ENCODE measurements at places on chromosomes 2 and 18.
A peak's percentile ranks its signal among the peaks of the same experiment; 100 is the strongest.

GRCh38 chr2:206989311-206989710, 50.0 kb downstream of the CPO start:
- peak; percentile 23 for DNase-seq

- DNase-seq: no peak
Measured at GRCh38 chr2:149064365-149064841, 25.9 kb downstream of the LYPD6B start.

- DNase-seq: no peak
Measured at GRCh38 chr18:76351961-76352581, 143.0 kb downstream of the ZNF516 start.

- no peak for DNase-seq
Measured at GRCh38 chr2:98479959-98480524, 35.4 kb downstream of the INPP4A start.

GRCh38 chr2:146135245-146135644, 1615.3 kb upstream of the ZEB2 start:
- no peak for DNase-seq

- DNase-seq: no peak
Measured at GRCh38 chr2:42846932-42847595, 54.7 kb upstream of the HAAO start.

GRCh38 chr2:195657634-195658540, 861 bp downstream of the SLC39A10 start:
- no peak for DNase-seq

- no peak for DNase-seq
Measured at GRCh38 chr18:25817546-25818237, 272.7 kb downstream of the SS18 start.

GRCh38 chr2:6933911-6934310, 16.7 kb downstream of the RNF144A start:
- DNase-seq: no peak

DNA sequence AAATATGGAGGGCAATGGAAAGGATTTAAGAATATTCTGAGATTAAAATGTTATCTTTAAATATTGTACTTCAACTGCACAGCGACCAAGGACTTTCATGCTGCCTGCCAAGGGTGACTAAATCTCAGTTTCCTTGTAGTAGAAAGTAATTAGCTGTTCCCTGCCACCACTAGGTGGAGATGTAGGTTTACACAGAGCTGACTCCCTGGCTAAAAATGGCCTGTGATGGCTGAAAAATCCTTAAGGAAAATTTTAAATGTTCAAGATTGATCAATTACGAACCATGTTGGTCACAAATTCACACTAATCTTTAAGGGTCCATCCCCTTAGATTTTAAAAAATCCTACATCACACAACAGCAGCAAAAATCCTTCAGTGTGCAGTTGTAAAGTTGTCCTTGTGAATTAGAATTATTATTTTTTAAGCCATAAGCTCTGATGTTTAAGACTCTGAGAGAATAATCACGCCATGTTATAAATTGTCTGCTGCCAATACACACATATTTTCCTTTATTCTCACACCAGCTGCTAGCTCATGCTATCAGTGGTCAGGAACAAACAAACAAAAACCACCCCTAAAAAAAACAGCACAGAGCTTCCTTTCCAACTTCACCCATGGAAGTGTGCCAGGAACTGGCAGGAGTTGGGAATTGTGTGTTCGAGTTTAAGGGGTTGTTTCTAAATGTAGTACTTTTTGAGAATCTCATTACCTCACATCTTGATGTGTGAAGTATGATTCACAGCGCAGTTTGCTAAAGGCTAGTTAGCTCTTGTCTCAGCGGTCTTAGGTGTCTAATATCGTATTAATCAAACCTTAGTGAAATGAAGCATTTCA, 399.8 kb downstream of the TMEM182 start:
- peak; percentile 24 for DNase-seq

DNA sequence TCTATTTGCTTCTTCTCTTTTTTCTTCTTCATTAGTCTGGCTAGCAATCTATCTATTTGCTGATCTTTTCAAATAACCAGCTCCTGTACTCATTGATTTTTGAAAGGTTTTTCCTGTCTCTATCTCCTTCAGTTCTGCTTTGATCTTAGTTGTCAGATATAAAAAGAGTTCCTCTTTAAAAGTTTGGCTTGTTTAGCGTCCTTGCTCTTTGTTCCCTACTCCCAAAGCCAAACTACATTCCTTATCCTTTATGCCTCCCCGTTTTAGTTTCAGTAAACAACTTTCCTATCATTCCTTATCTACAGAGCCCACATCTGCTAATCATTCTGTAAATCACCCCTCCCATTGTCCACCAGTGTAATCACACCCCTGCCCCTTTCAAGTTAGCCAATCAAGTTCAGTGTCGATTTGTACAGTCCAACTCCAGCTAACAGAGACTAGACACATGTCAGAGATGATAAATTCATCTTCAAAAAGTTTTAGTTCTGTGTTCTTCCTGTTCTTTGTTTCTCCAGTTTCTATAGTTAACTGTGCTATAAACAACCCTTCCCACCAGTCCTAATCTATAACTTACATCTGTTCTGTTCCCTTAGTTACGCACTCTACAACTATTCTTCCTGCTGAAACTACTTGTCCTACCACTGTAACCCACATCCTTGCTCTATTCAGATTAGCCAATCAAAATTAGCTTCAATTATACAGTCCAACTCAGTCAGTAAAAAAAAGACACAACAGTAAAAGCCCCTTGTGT, 44.4 kb downstream of the TFPI start:
- no peak for DNase-seq

DNA sequence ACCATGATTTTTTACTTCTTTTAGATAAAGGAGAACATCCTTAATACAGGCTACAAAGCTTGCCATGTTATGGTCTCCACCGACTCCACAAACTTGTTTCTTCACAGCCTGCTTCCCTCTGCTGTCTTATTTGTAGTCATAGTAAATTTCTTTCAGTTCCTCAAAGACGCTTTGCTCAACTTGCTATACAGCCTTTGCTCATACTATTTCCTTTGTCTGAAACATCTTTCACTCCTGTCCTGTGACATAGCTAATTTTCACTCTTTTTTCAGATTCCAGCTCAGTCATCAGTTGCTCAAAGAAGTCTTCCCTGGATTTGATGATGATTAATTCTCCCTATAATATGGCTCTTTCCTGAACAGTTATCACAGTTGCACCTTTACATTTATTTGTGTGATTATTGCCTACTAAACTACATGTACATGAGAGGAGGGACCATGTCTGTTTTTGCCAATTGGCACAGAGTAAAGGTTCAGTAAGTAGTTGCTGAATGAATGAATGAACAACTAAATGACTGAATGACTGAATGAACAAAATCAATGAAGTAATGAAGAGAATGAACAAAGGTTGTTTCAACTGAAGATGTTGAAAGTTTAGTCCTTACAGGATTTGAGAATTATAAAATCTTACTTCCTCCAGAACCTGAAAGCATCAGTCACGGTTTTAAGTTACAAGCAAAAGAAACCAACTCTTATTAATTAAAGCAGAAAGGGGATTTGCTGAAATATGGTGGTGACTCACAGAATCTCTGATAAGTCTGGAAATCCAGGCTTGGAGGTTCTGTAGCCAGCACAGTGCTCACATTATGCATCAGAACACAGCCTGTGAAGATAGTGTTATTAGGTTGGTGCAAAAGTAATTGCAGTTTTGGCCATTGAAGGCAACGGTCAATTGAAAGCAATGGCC, 186.4 kb upstream of the FAM98A start:
- DNase-seq: peak; percentile 7

- DNase-seq: no peak
Measured at GRCh38 chr2:18704276-18704675, 114.9 kb upstream of the NT5C1B start.

DNA sequence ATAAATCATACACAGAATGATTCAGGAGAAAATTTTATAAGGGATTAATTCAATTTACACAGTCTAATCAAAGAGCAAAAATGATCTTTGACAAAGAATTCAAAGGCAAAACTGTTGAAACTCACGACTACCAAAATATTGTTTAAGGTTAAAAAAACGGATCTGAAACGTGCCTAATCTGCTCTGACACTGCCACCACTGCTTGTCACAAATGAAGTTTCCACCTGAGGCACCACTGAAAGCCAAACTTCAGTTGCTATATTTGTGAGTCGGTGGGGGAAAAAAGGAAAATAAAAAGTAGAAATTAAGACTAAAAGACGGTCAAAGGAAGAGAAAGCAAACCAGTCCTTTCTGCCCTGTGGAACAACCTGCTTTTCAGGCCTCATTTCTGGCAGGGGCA, 140.6 kb upstream of the DNMT3A start:
- DNase-seq: no peak

DNA sequence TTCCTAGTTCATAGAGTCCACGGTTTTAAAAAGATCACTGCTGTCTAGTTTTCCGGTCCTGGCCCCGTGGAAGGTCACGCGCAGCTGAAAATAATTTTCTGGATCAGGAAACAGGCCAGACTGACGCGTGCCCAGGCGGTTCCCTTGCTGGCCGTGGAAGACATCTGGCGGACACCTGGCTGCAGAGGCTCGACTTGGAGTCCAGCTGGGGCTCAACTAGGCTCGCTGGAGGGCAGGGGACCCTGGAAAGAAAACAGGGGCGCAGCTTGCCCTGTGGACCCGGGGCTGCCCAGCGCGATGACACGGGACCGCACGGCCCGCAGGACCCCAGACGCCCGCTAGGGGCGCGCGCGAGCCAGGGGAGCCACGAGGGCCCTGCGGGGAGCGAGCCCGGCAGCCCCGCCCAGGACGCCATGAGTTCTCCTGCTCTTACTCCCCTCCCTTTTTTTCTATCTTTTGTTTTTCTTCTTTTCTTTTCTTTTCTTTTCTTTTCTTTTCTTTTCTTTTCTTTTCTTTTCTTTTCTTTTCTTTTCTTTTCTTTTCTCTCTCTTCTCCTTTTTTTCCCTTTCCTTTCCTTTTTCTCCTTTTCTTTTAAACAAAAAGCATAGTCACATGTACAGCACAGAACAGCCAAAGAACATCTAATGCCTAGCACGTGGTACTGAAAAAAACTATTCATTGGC, 43.2 kb upstream of the UBE2F start:
- DNase-seq: peak; percentile 90

DNA sequence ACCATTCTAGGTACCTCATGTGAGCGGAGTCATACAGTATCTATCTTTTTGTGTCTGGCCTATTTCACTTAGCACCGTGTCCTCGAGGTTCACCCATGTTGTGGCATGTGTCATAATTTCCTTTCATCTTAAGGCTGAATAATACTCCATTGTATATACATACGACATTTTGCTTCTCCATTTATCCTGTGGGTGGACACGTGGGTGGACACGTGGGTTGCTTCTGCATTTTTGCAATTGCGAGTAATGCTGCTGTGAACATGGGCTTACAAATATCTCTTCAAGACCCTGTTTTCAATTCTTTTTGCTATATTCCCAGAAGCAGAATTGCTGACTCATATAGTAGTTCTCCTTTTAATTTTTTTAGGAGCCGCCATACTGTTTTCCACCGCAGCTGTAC, 243.6 kb upstream of the EPAS1 start:
- DNase-seq: no peak

DNA sequence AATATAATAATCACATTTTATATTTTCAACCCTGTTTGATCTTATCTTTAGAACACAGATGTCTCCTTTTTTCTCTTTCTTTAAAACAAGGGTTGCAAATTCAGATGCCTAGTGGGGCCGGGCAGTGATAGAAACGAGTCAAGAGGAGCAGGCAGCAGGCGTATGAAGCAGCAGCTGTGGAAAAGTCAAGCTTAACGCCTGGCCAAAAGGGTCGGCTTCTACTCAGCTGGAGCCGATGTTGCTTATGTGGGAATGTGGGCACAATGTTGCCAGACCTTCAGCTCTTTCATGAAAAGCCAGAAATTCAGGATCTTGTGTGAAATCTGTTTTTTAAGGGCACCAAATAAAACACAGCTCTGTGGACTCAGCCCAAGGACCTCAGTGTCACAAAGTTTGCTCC, 642.7 kb downstream of the ARHGAP15 start:
- no peak for DNase-seq

DNA sequence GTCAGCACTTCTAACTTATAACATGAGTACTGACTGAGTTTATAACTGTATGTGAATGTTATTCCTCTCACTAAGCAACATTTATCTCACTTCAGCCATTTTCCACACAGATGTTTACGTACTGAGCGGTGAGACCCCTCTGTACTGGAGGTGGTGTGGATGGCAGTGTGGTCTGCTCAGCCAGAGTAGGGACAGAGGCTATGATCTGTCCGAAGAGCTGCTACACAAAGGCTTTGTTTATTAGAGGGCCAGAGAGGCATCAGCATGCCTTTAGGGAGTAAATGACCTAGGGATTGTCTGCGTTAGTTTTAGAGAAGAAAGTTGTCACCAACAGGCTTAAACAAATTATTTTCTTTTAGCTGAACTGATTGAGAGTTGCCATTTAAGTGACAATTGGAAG, 23.2 kb upstream of the TACR1 start:
- DNase-seq: no peak

DNA sequence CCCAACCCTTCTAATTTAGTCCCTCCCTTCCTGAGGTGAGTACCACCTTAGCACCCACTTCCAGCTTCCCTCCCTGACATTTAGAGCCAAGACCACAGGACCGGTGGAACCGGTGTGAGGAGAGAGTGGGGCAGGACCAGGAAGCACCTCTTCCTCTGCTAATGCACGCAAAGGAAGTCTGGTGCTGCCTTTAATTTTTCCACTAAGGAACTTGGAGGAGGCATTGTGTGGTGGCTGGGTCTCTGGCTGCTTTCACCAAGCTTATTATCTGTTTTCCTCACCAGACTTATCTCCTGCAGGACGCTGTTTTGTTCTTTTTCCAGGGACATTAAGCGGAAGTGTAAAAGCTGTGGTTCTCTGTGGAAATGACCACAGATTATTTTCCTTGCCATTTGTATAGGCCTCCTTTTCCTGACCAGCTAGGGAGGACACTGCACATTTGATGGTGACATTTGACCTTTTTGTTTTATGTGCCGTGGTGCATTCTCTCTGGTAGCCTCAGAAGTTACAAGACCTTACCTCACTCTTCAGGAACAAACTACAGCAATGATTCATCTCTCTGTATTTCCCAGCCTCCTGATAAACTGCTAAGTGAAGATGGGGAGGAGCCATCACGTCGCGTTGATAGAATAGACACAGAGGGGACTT, 39.8 kb upstream of the SPTBN1 start:
- DNase-seq: no peak

- no peak for DNase-seq
Measured at GRCh38 chr18:55779691-55780585, 191.9 kb upstream of the TCF4 start.

DNA sequence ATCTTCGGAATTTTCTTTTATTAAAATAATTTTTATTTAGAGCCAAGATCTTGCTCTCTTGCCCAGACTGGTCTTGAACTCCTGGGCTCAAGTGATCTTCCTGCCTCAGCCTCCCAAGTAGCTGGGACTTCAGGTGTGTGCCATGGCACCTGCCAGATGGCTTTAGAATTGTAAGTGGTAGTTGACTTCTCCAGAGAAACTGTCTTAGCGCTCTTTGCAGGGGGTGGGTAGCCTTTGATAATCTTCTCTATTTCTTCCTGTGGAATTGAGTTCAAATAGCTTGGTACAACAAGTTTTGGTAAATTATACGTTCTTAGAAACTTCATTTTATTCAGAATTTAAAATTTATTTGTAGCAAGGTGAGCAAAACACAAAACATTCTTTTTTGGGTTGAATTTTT, 113.3 kb downstream of the LDLRAD4 start:
- DNase-seq: no peak

GRCh38 chr2:15942711-15943345, 2.5 kb downstream of the MYCN start:
- no peak for DNase-seq

- DNase-seq: no peak
Measured at GRCh38 chr2:159946326-159946999, 116.0 kb downstream of the PLA2R1 start.

- no peak for DNase-seq
Measured at GRCh38 chr2:76170009-76170384, 459.3 kb upstream of the GCFC2 start.

- DNase-seq: no peak
Measured at GRCh38 chr18:25225151-25225550, 126.8 kb downstream of the ZNF521 start.

All from GM19239 (cell line).